ENCODE measurements at places on chromosomes 11 and 22.

DNA sequence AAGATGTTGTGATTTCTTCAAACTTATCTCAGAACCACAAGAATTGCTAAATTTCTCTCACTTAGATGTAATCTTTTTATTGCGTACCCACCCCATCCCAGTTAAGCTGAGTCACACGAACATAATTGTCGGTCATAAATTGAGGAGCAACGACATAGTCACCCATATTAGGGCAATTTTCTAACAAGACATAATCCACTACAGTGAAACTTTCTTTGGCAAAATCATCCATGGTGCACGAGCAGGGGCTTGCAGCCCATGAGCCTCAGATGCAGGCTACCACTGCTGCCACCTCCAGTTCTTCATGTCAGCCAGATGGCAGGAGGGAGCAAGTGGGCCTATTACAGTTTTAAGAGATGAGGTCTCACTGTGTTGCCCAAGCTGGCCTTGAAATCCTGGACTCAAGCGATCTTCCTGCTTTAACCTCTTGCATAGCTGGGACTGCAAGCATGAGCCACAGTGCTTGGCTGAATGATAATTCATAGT lies 70.3 kb upstream of the GRK2 start:
- no peak for DNase-seq

DNA sequence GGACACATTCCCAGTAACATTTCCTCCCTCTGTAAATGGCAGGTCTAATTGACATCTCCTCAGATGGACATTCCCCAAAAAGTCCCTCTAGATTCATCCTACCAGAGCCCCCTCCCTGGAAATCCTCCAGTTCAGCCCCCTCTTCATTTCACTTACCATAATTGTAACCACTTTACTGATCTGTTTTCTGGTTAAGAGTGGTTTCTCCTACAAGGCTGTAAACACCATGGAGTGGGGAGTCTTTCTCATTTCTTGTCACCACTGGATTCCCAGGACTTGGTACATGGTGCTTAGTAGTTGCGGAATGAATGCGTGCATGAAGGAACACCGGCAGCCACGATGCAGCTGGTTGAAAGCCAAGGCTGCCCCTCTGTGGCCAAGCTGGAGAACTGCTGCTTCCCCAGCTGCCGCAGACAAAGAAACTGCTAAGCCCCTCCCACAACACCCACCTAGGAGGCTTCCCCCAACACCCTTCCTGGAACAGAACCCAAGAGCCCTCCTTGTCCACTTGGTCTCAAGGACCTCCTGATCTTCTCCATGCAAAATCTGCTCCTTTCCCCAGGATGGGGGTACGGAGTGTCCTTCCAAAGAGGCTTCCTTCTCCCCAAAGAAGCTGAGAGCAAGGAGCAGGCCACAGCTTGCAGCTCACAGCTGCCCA lies 18.6 kb upstream of the SCARF2 start:
- DNase-seq: peak; percentile 65

- no peak for DNase-seq
Measured at GRCh38 chr22:38727123-38727522, 21.4 kb downstream of the GTPBP1 start.

- no peak for DNase-seq
Measured at GRCh38 chr11:10041748-10042446, 252.1 kb downstream of the SBF2 start.

DNA sequence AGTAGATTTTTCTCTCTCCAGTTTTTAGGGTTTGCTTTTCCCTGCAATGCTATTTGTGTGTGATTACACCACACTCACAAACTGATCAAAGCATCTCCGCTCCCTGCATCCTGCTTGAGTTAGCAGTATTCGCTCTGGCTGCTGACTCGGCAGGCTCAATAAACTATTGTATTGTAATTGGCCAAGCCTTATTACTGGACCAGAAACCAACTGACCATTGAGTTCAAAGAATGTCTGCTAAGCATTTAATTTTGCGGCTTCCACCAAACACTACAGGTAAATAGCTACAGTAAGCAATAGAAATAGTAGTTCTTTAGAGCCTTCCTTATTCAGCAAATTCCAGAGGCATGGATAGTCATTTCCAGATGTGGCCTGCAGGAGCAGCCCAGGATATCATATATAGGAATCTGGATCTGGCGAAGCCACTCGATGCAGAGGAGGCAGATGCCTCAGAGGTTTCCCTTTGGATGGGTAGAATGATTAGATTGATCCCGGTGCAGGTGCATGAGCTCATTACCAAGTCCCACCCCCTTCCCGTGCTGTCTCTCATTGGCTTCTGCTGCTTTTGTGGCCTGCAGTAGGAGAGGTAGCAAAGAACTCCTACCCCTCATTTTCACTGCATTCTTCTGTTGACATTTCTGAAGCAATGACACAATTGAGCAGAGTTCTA lies 77.3 kb downstream of the COMMD9 start:
- DNase-seq: no peak

Measured in stimulated activated CD4-positive, alpha-beta T cell treated with anti-CD3 and anti-CD28 coated beads, TNF-alpha, amount 100 ng/mL, for 4 hours (primary cell).